ENCODE measurements at places on chromosomes 7 and 10.

GRCh38 chr10:30055226-30055662 is 4.1 kb downstream of the JCAD start:
- DNase-seq: no peak

DNA sequence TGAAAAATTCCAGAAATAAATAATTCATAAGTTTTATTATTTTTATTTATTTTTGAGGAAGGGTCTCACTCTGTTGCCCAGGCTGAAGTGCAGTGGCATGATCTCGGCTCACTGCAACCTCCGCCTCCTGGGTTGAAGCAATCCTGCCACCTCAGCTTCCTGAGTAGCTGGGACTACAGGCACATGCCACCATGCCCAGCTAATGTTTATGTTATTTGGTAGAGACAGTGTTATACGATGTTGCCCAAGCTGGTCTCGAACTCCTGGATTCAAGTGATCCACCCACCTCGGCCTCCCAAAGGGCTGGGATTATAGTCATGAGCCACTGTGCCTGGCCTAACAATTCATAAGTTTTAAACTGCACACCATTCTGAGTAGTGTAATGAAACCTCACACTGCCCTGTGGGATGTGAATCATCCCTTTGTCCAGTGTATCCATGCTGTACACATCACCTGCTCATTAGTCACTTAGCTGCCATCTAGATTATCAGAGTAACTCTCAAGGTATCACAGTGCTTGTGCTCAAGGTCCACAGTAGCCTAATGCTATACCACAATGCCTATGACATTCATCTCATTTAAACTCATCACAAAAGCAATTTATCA is 17.9 kb downstream of the RTKN2 start:
- peak; percentile 96 for DNase-seq

GRCh38 chr10:88759366-88760101 is at the start of gene LIPN:
Gene LIPN (plus strand): TSS chr10:88760020. CDS start chr10:88761406, 1,386 bp downstream.
- DNase-seq: no peak

GRCh38 chr10:132301371-132302330 is 6.1 kb downstream of the STK32C start:
- no peak for DNase-seq

DNA sequence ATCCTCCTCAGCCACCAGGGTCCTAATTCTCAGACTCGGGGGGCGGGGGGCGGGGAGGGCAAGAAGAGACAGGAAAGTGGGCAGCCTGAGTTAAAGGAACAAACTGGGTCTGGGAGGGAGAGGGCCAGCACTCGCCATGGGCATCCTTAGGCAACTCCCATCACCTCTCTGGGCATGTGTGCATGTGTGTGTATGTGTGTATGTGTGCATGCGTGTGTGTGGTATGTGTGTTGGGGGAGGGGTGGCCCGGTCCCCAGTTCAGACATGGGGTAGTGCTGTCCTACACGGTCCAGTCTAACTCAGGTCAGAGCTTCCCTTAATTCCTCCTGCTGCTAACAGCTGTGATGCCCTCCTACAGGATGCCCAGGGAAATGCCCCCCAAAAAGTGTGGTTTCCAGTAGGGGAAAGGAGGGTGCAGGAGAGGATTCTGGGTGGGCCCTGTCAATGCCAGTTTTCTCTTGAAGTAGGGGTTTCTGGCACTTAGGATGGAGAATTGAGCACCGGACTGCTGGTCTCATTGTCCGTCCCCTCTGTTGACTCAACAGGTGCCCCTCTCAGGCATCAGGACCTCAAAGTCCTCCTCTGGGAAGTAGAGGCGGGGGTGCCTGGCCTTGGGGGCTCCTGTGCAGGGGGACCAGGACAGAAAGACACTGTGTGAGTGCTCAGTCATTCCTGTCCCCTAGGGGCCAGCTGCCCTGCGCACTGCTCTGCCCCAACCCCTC is 15.1 kb upstream of the ZMIZ1 start:
- no peak for DNase-seq

- DNase-seq: peak; percentile 74
These were observed 40.0 kb downstream of the CNNM1 start for GRCh38 chr10:99369126-99369525.

DNA sequence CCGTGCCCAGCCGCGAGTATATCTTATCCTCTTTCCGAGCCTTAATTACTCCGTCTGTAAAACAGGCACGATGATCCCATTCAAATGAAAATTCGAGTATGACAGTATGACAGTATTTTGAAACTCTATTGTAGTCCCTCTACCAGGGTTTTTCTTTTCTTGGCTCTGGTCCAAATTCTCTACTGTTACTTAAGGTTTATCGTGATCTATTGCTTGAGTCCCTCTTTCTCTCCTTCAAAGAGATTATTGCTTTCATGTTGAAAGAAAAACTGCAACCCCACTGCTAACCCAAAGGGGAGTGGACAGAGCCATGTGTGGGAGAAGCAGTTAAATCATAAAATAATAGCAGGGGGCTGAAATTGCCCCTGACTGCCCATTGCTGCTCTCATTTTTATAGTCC is 1156.6 kb upstream of the AUTS2 start:
- DNase-seq: no peak

DNA sequence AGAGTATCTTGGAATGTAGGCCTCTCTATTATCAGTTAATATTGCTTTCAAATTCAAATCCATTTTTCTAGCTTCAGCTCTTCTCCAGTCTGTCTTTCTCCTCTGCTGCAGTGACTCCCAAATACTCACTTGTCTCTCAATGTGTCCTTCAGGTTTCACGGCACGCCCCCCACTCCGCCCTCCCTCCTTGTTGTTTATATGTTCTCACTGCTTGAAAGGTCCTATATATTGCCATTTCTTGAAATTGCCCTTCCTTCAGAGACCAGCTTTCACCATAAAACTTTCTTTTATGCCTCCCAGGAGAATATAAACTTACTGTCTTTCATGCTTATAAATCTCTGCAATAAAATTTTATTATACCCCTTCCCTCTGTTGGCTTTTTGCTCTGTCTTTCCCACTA is 668.2 kb downstream of the CCSER2 start:
- DNase-seq: no peak
